ENCODE measurements at places on chromosomes 7 and 10. TPM values are rescaled to one million over a fixed set of nuclear protein-coding genes. Genes with fewer than 3 reads are reported as not detected.

DNA sequence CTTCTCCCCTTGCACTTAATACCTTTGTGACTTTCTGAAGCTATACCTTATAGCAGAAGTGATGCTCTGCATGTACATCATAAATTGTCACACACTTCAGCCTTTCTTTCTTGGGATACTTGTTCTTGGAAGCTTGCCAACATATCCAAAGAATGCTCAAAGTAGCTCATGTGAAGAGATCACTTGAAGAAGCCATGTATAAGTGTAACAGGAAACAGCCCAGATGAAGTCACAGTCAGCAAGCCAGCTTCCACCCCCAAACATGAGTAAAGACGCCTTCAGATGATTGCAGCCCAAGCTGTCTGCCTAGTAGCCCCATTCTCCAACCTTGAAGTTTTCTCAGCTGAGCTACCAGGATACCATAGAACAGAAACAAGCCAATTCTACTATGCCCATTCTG is 50.9 kb downstream of the DGKB start:
- DNase-seq, result no peak

DNA sequence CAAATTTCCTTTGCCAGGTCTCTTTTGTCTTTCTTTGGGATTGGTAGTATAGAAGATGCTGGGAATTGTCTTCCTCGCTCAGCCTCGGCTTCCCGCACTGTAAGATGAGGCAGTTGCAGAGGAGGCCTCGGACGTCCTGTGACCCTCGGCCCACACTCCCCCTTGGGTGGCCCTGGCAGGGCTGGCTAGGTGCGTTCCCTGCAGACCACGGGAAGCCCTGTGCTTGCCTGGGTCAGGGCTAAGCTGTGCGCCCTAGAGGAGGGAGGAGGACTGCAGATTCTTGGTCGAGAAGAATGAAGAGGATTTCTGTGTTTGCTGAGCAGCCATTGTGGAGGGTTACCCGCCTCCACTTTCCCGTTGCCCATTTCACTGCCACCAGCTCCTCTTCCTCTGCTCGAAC is 42.8 kb downstream of the WIPI2 start:
- no peak for DNase-seq

DNA sequence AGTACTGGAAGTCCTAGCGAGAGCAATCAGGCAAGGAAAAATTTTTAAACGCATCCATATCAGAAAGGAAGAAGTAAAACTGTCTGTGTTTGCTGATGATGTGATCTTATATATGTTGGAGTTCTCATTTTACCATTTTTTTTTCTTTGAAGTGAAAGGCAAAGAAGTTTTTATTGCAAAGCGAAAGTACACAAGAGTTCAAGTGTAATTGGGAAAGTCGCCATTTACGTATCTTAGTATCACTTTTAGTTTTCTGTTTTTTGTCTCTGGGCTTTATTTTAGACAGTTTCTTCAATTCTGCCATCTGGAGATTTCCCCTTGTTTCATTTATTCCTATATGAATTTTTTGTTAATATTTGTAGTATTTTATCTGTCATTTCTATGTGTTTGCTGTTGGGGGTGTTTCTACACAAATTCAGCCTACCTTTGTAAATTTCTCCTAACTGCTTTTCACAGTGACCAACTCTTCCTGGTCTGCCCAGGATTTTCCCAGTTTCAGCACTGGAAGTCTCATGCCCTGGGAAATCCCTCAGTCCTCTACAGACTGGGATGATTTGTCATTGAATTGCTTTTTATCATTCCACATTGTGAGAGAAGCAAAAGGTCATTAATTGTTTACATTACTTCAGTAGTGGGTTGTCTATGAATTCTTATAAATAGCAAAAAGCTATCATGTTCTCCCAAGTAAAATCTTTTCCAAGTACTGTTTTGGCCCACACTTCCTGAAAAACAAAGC is 23.2 kb downstream of the BET1 start:
- DNase-seq, result peak; percentile 32

PGAM2 gene
- not detected for total RNA-seq

- no peak for DNase-seq
Observed at GRCh38 chr7:16667355-16667754, 21.4 kb downstream of the BZW2 start.

GRCh38 chr10:95430231-95430951 is 130.8 kb downstream of the SORBS1 start:
- DNase-seq, result peak; percentile 88

Measured in stomach (tissue), 19 donors.